ENCODE measurements at places on chromosomes 7 and 10.

DNA sequence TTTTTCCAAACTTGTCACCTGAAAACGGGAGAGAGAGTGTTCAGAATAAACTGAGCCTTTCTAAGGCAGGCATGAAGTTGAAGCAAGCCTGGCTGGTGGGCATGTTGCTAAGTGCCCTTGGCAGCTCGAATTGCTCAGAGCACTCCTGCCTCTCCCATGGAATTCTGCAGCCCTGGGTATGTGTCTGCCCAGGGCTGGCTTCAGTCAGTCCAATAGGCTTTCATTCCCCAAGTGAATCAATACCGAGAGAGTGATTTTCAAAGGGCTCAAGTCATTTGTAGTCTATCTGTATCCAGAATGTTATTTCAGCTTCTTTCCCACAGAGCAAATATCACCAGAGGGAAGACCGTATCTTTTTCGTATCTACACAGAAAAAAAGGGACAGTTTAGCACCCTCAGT lies 415.5 kb upstream of the COBL start:
- no peak for DNase-seq

DNA sequence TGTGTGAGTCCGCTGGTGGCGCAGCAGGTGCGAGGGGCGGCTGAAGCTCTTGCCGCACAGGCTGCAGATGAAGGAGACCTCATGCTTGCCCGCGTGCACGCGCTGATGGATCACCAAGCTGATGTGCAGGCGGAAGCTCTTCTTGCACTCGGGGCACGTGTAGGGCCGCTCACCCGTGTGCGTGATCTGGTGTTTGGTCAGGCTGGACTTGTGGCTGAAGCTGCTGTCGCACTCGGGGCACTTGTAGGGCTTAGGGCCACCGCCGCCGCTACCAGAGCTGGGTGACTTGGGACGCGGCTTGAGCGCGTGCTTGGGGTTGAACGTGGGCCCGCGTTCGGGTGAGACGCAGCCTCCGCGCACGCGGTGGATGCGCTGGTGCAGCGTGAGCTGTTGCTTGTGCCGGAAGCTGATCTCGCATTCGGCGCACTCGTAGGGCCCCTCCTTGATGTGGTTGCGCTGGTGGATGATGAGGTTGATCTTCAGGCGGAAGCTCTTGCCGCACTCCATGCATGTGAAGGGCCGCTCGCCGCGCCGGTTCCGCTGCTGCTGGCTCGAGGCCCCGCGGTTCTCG lies 28.7 kb downstream of the ZNF777 start:
- no peak for DNase-seq

DNA sequence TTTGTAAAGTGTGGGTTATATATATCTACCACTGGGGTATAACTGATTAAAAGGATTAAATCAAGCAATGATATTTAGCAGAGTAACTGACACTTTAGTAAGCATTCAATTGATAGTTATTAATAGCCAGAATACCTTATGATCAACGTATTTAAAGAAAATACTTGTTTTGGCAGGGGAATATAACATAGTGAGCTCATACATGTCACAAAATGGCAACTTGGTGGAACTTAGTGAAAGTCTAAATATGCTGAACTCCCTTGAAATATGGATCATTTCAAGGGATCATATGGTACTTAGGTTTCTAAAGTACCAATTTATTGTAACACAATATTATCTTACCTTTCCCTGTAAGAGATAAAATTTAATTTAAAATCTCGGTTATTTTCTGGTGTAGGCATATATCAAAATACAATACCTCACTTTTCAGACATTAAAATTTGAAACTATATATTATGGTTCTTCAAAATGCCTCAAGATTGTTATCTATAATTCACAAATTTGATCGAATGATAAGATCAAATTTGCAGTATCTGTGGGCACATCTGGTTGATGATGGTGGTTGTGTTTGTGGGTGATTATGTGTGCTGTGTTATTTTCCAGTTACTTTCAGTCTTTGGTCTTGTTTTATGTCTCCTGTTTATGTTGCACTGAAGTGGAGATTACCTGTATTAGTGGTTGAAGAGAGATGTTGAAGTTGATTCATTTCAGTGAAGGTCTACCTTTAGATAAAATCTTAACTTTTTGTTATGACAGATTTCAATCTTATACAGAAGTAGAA lies 5.2 kb downstream of the ARL4A start:
- no peak for DNase-seq

- DNase-seq: no peak
These were observed 9.4 kb upstream of the ZNF107 start for GRCh38 chr7:64656489-64656888.

DNA sequence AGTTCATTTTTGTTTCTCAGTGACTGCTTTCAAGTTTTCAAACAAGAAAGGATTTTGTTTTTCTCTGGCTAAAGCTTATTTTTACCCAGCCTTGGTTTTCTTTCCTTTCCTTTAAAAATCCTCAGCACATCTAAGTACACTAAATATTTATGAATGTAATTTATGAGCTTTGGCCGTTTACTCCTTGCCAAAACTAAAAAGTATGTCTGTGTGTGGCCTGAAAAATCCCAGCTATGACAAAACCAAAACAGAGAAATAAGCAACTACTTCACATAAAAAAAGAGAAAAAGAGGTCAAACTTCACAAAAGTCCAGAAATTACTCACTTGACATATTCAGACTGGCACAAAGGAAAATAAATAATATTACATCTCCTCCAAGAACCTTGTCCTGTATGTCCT lies 365.1 kb upstream of the NFE2L3 start:
- no peak for DNase-seq
